ENCODE measurements at places on chromosomes 6 and 20.

GRCh38 chr6:139288496-139289040 lies 3.2 kb downstream of the TXLNB start:
- DNase-seq = no peak

GRCh38 chr6:170443151-170443662 lies 109.9 kb downstream of the PSMB1 start:
- no peak for DNase-seq

- DNase-seq = no peak
Measured at GRCh38 chr20:14729390-14729789, 392.0 kb upstream of the FLRT3 start.

DNA sequence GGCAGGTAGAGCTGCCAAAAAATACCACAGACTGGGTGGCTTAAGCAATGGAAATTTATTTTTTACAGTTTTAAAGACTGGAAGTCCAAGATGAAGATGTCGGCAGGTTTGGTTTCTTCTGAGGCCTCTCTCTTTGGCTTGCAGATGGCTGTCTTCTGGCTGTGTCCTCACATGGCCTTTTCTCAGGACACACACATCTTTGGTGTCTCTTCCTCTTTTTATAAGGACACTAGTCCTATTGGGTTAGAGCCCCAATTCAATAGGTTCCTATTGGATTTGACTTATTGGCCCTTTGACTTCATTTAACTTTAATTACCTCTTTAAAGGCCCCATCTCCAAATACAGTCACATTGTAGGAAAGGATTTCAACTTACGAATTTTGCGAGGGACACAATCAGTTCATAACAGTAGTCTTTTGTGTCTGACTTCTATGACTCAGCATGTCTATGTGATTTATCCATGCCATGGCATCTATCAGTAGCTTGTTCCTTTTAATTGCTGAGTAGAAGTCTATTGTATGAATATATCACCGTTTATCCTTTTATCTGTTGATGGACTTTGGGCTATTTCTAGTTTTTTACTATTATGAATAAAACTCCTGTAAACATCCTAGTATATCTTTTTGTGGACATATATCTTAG lies 11.0 kb upstream of the TCP11 start:
- DNase-seq = no peak

DNA sequence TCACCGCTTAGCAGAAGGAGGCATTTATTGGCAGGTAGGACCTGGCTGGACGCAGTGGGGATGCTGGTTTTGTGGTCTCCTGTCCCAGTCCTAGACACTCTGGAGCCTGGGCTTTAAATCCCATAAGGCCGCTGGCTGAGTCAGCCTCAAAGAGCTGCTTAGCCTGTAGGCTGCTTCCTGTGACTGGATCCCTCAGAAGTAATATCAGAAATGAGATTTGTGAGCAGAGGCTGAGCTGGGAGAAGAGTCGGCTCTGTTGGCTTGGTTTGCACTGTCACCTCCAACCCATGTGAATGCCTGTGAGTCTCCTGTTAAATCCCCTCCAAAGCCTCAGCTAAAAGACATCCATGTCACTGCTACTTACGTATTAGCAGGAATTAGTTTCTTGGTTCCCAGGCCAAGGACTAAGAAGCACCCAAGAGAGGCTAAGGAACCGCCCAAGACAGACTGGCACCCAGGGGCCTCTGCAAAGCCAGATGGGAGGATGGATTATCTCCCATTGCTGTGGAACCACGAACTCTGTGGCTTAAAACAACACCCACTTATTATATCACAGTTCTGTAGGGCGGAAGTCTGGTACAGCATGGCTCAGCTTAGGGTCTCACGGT lies 289.4 kb downstream of the CDC5L start:
- no peak for DNase-seq

DNA sequence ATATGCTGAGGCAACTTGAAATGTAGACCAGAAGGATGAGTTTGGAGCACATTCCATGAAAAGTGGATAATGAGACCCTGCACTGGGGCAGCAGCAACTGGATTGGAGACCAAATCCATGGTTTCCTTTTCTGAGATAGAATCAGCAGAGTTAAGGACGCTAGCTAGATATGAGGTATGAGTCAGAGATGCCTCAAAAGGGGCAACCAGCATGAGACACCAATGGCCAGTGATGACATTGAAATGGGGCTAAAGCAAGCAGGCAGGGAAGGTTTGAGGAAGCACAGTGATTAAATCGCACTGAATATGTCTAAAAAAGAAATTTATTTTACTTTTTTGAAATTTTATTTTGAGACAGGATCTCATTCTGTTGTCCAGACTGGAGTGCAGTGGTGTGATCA lies 802.4 kb downstream of the TFAP2A start:
- no peak for DNase-seq

- no peak for DNase-seq
Measured at GRCh38 chr20:29430531-29430930, 1826.9 kb upstream of the DEFB115 start.

DNA sequence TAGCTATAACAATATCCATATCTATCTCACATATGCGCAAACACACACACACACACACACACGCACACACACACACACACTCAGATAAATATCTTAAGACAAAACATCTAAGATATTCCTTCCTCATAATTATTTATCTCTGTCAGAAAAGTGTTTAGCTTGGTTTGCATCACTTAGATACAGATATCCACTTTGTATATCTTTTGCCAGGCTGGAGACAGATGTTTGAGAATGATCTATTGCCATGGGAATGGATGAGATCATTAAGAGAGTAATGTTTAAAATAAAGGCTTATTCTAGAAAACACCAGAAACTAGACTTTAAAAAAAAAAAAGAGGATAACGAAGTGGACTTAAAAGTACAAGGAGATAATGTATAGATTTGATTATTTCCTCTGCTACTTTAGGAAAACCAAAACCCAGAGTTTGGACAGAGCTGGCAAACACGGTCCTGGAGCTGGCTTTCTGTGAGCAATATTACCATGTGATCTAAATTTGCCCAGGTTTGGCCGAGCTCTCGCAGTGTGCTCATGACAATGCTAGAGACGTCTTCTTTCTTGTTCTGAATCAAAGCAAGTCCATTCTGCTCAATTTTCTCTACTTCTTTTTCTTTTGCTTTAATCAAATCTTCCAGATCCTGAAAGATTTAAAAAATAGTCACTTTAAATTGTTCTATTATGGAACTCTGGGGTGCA lies 411.8 kb downstream of the SYNE1 start:
- DNase-seq = no peak
